ENCODE measurements at places on chromosomes 16 and 17.

DNA sequence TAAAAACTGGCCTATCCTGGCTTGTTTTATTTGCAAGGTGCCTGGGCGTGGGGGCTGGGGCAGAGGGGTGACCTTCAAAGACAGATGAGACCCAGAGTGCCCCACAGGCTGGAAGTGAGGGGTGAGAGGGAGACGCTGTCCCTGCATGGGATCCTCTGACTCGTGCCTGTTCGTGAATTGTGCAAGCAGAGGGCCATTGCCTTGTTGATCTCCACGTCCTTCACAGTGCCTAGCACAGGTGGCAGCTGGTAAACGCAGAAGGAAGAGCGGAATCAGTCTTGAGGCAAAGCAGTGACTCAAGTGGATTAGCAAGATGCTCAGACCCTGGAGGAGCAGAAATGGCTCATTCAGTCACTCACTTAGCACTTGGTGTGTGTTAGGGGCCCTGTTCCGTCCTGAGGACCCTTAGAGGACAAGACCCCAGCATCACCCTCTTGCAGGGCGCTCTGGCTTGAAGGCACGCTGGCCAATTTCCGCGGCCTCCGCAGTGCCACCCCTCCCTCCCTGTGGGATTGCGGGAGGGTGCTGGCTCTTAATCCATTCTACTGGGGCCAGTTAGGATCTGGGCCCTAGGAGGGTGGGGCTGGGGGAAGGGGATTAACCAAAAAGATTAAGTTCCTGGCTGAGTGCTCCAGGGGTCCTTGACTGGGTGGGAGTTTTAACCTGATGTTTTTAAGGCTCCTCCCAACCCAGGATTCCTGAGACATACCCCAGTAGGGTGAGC lies 151.2 kb downstream of the CCDC182 start:
- no peak for DNase-seq

- no peak for DNase-seq
These were observed 462.0 kb downstream of the CDH11 start for GRCh38 chr16:64659866-64660265.

DNA sequence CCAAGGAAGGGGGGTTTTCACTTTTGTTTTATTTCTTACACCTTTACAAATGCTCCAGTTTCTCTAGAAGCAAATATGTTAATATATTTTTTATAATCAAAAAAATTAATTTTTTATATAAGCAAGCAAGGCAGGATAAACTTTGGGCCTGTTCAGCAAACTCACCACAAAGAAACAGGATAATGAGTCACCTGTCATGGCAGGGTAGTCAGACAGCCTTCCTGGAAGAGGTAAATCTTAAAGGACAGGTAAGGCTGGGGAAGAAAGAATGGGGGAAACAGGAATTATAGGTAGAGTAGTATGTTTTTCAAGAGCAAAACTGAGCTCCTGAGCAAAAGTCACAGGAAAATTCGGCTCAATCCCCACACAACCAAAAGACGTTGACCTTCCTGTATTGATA lies 186.3 kb upstream of the SOX9 start:
- no peak for DNase-seq

- no peak for DNase-seq
These were observed 8.4 kb downstream of the C16orf86 start for GRCh38 chr16:67674851-67675578.

DNA sequence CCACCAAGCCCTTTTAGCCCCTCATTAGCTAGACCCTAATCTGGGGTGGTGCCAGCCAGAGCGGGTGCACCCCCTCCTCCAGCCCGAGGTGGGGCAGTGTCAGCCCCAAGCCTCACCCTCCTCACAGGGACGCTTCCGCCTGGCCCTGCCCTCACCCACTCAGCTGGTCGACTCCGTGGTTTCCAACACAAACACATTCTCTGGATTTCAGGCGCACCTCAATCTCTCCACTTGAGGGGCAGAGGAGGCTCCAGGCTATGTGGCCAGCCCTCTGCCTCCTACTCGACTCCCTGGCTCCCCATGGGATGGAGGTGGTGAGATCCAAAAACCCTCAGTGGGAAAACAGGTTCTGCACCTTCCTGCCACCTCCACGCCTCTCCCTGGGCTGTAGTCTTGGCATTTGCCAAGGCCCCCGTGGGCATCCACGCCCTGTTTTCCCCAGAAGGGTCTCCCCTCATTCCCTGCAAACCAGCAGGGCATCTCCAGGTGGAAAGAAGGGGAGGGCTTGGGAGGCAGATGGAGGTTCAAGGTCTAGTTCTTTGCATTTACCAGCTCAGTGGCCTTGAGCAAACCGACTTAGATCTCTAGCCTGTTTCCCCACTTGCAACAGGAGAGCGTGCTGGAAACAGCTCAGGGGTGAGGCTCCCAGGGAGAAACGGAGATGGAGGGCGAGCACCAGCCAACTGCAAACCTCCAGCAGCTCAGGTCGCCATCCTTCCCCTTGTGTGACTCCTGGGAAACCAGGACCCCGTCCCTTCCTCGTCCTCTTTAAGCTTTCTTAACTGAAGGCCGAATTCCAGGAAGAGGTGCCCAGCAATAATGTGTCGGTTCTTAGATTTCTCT lies 1.7 kb downstream of the EMP2 start:
- no peak for DNase-seq

GRCh38 chr16:12268606-12269005 lies 292.1 kb downstream of the SNX29 start:
- no peak for DNase-seq
